ENCODE measurements at places on chromosomes 7 and 10.

- no peak for DNase-seq
These were observed 12.2 kb downstream of the PDE1C start for GRCh38 chr7:32058002-32058401.

GRCh38 chr7:1755783-1756625 lies 85.9 kb downstream of the ELFN1 start:
- no peak for DNase-seq

DNA sequence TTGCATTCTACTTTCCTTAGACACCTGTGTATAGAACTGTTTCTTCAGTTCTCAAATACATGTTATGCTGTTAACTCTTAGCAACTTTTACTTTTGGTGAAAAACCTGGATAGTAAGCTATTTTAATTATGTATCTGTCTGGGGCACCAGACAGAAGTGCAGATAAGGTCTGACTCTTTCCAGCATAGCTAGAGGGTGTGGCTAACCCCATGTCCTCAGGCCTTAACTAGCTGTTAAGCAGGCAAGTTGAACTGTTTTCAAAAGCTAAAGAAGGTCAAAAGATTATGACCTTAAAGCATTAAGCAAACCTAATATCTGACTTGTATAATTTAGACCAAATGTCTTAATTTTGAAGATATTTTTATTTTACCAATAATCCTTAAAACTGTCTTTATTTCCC lies 45.1 kb upstream of the INHBA start:
- DNase-seq: no peak

DNA sequence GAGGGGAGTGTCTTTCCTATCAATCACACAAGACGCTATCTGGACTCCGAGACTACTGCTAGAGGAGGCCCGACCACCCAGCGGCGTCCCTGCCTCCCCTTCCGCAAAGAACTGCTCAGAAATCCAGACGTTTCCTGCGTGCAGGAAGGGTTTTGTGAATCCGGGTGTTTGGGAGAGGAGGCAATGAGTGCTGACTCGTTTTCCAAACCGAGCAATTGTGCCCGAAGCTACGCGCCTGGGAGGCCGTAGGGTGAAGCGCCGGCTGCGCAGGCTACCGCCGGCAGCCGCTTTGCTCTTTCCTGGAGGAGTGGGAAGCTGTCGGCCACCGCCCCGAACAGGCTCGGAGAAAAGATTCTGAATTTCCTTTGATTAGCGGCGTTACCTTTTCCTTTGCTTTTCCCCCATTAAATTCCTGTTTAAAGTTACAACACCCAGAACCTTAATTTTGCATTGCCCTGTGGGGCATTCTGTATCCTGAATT lies 5.3 kb downstream of the VAX1 start:
- no peak for DNase-seq

GRCh38 chr10:127410030-127410429 lies 139.1 kb upstream of the NPS start:
- DNase-seq: no peak

- no peak for DNase-seq
These were observed 37.6 kb downstream of the FAM204A start for GRCh38 chr10:118304521-118304920.

DNA sequence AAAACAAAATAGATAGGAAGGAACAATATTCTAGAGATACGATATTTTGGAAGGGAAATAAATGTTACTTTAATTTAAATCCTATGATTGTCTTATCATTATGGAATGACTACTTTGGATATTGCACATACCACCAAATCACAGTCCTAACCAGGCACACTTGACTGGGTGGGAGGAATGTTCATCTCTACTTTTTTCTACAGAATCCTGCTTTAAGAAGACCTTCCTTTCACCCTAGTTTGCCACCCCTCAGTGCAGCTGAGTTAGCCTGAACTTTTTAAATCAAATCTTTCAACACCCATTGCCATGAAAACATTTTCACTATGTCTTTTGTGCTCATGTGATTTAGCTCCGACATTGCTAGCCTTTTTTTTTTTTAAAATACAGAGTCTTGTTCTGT lies 38.1 kb downstream of the RELN start:
- DNase-seq: no peak

DNA sequence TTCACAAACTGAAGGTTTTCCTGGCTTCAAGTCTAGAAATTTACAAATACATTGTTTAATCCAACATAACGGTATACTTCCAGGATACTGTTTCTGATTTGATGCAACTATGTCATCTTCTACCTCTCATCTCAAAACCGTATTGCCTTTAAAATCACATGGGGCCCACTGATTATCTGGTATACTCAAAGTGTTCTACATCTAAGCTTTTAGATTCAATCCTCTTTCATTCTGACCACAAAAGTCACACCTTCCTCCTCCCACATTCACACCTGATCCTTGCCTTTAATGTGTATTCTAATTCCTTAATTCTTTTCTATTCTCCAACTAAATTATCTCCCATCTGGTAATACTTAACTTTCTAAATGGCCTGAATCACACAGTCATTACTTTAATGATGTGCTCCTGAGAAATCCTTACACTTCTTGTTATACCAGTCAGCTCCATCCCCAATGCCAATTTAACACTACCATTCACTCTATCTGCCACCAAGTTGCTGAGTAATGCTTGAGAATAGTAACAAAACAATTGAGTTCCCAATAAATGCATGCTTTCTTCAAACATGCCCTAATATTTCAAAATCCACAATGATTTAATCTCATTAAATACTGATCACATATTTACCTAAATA lies 13.0 kb downstream of the ATAD1 start:
- DNase-seq: no peak

- DNase-seq: no peak
These were observed 61.3 kb downstream of the SKIDA1 start for GRCh38 chr10:21464134-21464533.

GRCh38 chr10:89684604-89685003 lies 16.8 kb upstream of the KIF20B start:
- DNase-seq: no peak

DNA sequence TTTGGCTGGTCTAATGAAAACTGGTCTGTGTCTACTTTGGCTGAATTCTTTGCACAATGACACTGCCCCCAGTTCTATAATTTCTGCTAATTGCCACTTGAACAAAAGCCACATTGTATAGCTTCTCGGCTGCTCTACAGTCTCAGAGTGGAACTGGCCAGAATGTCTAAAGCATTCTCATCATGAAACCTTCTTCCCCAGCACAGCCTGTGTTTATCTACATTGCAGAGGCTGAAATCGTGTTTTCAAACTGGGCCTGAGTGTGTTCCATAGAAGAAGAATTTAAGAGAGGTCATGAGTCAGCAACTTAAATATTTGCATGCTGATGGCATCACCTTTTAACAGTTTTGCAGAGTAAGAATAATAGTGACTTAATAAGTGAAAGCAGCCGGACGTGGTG lies 177.2 kb downstream of the BUB3 start:
- no peak for DNase-seq

DNA sequence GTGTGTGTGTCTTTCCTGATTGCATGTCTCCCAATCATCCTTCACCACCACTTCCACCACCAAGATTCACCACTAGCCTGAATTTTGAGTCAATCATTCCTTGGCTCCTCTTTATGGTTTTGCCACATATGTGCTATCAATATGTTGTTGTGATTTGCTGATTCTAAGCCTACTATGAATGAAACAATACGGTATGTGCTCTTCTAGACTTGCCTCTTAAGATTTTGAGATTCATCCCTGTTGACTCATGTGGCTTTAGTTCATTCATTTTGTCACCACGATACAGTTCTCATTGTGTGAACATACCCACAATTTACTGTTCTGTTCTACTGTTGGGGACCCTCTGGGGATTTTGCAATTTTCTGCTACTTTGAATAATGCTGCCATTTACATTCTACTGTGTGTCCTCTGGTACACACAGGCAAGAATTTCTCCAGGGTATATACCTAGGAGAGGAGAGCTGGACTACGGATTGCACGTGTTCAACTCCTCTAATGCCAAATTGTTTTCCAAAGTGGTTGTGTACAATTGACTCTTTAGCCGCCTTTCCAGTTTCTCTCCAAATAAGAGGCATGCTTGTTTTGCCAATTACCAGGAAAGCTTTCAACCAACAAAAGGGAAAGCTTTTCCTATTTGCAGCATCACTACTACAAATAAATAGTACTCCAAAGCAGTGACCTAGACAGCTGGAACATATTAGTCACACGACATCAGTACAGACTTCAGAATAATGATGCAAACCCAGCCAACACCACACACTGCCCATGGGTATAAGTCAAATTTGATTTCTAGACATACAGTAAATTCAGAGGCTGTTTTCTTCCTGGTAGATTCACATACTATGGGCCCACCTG lies 30.0 kb downstream of the SGMS1 start:
- no peak for DNase-seq

- DNase-seq: no peak
These were observed 127.2 kb upstream of the RSU1 start for GRCh38 chr10:16944402-16944801.

DNA sequence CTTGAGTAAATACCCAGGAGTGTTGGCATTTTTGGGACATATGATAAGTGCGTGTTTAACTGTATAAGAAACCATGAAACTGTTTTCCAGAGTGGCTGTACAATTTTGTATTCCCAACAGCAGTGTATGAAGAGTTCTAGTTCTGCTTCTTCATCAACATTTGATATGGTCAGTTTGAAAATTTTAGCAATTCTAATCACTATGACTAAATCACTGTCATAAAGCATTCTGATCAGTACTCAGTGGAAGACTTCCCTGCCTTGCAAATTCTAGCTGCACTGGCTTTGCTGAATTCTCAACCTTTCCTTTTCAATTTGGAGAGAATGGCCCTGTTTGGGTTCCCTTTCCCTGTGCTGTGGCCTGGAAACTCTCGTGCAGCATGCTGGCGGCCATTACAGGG lies 18.6 kb upstream of the FAM221A start:
- DNase-seq: no peak

DNA sequence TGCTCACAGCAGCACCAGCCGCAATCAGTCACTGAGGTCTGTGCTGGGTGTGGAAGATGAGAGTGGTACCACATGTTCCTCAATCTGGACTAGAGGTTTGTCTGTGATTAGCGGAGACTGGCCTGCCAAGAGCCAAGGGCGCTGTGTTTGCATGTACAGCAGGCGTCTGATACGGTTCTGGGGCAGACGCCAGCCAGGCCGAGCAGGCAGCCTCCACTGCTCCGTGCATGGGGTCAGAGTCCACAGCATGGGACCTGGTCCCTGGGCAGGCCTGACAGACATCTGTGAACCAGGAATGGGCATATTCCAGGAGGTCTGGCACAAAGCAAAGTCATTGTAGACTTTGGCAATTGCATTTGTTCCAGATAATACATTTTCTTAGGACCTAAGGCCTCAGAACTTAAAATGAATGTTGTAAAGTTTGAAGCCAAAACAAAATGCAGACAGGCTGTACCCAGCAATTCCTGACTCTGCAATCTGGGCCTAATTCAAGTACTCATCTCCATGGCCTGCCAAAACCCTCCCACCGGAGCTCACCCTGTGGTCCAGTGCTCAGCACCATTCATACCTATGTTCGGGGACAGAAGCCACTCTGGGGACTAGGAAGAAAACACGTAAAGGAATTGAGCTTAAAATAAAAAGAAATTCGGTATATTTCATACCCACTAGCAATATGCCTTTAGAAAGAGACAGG lies 50.0 kb upstream of the FAM20C start:
- DNase-seq: no peak

- no peak for DNase-seq
These were observed 72.5 kb downstream of the CCDC6 start for GRCh38 chr10:59833810-59834209.

DNA sequence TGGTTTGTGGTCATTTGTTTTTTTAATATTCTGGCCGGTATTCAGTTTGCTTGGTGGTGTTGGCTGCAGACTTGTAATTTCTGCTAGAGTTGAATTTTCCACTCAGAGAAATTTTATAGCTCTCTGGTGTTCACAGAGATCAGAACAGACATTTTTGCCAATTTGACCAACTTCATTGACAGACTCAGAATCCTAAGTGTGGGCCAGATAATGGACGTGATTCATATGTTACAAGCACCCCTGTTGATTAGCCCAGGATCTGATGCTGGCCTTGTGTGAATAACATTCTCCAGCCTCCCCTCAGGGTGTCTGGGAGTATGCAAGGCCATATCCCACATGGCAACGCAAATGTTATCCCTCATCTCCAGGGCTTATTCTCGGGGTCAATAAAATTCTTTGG lies 283.8 kb downstream of the C7orf25 start:
- no peak for DNase-seq

GRCh38 chr7:5431560-5432015 lies 8.0 kb upstream of the TNRC18 start:
- no peak for DNase-seq

GRCh38 chr7:157751951-157752673 lies 415.3 kb downstream of the DNAJB6 start:
- DNase-seq: no peak

DNA sequence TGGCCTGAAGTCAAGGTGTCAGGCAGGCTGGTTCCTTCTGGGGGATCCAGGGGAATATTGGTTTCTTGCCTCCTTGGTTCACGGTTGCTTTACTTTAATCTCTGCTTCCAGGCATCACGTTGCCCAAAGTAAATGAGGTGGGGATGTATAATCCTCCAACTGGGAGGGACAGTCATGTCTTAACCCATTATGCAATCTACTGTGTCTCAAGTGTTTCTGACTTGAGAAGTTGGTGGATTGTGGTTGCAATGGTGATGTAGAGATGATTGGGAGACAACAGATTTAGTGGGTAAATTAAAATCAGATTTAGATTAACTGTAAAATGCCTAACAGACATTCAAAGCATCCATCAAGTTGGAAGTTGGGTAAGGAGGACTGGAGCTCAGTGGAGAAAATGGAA lies 32.7 kb downstream of the TBXAS1 start:
- no peak for DNase-seq

GRCh38 chr7:14233868-14234369 lies 244.5 kb upstream of the ETV1 start:
- no peak for DNase-seq

DNA sequence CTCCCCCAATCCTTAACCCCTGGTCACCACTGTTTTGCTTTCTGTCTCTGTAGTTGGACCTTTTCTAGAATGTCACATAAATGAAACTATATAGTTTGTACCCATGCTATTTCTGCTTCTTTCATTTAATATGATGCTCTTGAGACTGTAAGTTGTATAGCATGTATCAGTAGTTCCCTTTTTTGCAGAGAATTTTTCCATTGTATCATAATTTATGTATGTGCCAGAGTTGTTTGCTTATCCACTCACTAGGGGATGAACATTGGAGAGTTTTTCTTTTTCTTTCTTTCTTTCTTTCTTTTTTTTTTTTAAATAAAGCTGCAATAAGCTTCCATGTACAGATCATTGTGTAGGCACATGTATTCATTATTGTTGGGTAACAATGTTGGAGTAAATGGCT lies 544.8 kb downstream of the CNTNAP2 start:
- no peak for DNase-seq

DNA sequence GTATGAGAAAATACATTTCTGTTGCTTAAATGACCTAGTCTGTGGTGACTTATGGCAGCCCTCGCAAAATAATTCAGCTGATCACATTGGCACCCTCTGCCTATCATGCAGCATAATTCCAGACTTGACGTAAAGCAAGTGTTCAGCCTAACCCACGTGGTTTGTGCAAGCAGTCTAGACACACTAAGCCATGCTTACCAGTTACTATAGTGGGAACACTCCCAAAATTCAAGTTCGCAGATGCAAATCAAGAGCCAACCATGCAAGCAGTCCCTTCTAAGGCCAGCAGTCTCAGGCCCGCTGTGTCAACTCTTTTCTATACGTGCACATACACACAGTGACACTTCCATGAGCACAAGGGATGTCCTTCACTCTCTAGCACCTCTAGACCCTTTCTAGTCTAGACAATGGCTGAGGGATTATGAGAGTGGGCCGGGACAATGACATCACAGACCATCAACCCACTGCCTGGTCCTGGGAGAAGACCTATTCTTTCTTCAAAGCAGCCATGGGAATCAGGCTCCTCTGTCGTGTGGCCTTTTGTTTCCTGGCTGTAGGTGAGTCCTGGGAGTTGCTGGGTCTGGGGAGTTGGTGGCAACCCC lies 29.0 kb upstream of the PRSS1 start:
- peak; percentile 21 for DNase-seq

All from CD4-positive, alpha-beta T cell treated with Interferon alpha-2 for 1 hour (primary cell).